ENCODE measurements at places on chromosomes 13 and 19.

GRCh38 chr13:33838647-33839046 is 20.7 kb downstream of the RFC3 start:
- DNase-seq = no peak

GRCh38 chr19:2123682-2124387 is 27.1 kb downstream of the IZUMO4 start:
- DNase-seq = no peak

GRCh38 chr19:34096020-34096915 is 76.0 kb upstream of the LSM14A start:
- no peak for DNase-seq

DNA sequence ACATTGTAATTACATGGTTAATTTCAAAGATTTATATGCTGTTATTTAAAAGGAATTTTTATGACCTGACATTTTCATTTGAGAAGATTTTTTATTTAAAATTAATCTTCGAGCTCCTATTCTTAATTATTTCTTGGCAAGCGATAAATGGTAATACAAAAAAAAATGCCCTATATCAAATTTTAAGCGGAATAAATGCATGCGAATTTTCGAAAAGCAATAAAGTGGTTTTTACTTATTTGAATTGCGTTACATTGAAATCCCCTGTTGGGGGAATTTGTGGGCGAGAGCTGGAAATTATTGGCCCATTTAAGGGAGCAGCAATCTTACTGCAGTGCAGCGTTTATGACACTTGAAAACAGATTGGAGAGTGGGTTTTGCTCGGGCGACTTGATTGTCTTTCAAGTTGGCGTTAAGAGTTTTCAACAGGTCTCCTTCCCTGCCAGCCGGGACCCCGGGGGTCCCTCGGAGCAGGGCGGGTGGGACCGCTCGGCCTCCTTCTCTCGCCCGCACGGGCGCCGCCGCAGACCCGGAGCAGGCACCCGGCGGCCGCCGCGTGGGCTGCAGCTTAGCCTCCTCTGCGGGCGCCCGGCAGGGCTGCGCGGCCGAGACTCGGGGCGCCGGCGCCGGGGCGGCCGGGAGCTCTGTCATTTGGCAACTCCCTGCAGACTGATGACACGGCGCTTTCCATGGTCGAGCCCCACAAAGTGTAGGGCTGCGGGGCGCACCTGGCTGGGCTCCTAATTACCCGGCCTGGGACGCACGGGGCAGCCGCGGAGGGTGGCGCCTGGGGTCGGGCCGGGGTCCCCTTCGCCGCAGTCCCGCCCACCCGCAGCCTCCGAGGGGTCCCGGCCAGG is 255.1 kb upstream of the SOX21 start:
- DNase-seq = no peak

- DNase-seq = no peak
Observed at GRCh38 chr13:34587576-34587975, 354.5 kb upstream of the NBEA start.

DNA sequence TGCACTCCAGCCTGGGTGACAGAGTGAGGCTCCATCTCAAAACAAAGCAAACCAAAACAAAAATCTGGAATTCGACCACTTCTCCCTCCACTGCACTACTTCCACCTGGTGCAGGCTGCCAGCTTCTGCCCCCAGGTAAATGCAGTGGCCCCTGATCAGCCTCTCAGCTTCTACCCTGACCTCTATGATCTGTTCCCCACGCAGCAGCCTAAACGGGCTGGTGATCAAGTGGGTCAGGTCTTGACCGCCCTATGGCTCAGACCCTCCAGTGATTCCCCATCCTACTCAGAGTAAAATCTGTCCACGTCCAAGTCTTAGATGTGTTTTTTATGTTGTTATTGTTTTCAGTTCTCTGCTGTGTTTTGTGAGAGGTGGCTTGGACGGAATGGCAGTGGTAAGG is 163.9 kb downstream of the KCTD15 start:
- DNase-seq = no peak
